Fibroblast of the aortic adventitia (primary cell): ENCODE measurements at places on chromosomes 11 and 22.

GRCh38 chr22:27996981-27997380, 77.9 kb upstream of the PITPNB start:
- no peak for DNase-seq

DNA sequence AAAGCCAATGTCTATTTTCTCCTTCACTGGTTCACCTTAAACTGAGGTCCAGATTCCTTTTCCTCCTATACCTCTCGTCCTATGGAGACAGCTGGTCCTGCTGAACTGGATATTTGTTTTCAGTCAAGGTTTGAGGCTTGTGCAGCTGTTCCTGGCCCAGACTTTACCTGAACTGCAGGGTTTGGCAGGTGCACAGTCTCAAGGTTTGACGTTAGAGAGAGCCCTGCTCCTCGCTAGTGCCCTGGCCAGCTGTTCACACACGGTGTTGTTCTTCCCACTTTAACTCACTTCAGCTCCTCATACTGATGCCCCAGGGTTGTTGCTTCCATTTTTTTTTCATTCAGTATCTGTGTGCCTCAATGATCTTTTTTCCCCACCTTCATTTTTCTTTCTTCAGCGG, 74.0 kb upstream of the TTC12 start:
- no peak for DNase-seq

DNA sequence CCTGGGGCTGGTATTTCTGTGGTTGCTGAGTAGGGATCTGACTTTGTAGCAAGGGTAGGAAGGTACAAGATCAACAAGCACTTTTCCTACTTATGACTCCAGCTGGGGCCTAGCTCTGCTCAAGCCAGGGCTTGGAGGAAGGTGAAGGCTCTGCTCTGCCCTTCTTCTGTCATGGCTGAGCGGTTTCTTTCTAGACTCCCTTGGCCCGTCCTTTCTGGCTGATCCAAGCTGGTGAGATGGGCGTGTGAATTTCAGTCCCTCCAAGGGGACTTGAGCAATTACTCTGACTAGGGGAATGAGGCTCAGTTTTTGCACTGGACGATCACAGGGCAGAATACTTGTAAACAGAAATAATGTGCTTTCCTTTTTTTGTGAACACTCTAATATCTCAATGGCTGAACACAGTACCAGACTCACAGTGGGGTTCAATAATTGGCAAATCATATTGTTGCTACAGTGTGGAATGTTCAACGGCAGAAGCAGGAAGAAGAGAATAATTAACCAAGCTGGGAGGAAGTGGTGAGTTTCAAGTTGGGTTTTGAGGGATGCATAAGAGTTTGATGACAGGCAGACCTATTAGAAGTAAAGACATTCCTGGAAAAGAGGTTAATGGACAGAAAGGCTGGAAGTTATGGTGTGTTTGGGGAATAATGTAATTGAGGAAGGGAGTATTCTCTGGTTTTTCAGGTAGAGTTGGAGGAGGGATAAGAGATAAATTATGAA, 507.6 kb downstream of the MIAT start:
- DNase-seq, result no peak

DNA sequence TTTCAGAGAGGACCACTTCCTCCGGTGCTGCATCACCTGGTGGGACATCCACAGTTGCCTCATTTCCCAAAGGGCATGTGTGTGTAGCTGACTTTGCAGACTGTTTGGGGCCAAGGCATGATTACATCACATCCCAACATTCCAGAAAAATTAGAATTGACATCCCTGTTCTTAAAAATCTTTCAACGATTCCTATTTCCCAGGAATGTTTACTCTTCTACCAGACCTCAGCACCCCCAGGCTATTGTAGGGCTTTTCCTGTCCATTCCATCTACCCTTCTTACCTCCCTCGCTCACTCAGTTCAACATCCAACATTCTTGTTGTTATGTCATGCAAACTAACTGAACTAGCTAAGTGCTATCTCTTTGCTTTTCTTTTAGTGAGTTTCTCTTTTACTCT, 37.3 kb downstream of the PIWIL4 start:
- peak; percentile 17 for DNase-seq

- DNase-seq, result peak; percentile 45
Observed at GRCh38 chr22:46367707-46368191, 32.2 kb downstream of the TRMU start.

DNA sequence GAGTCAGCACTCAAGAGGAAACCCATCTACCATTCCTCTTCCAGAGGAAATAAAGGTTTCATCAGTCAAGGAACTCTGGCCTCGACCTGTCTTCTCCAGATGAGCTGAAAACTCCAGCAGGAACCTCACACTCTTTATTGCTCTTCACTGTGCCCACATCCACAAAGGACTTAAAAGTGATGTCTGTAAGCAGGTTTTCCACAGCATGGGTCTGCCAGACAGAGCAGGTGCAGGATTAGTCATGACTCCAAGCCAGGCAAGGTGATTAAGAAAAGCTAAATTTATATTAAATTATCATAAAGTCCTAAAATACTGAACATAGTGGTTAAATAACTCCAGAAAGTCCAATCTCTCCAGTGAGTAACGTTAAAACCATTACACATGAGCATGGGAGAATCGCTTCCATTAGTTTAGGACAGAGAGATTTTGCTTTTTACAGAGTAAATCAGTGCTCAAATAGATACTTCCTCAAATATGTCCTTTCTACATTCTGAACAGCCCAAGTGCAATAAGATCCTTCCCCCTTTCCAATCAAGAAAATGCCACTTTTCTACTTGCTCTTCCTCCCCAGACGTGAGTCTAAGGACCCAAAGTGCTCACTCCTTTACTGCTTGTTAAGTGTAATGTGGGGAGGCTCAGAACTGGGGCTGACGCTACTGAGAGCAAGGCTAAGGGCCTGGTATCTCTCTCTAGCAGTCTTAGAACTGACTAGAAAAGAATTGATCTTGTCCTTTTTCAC, 10.7 kb upstream of the CKAP5 start:
- no peak for DNase-seq

- no peak for DNase-seq
Observed at GRCh38 chr11:42036201-42036600, 576.7 kb upstream of the LRRC4C start.
